Stomach (tissue), 19 donors: ENCODE measurements at places on chromosomes 11 and 22.

GRCh38 chr11:112620621-112621394 lies 340.4 kb upstream of the NCAM1 start:
- peak; percentile 19 for DNase-seq

GRCh38 chr22:48424201-48424627 lies 1403.5 kb downstream of the BRD1 start:
- DNase-seq = no peak

GRCh38 chr22:38843657-38844314 lies at the start of gene NPTXR:
TSS of gene NPTXR (minus strand) at chr22:38844028.
- peak; percentile 89 for DNase-seq

GRCh38 chr11:4048340-4048739 lies 46.3 kb upstream of the RRM1 start:
- no peak for DNase-seq

DNA sequence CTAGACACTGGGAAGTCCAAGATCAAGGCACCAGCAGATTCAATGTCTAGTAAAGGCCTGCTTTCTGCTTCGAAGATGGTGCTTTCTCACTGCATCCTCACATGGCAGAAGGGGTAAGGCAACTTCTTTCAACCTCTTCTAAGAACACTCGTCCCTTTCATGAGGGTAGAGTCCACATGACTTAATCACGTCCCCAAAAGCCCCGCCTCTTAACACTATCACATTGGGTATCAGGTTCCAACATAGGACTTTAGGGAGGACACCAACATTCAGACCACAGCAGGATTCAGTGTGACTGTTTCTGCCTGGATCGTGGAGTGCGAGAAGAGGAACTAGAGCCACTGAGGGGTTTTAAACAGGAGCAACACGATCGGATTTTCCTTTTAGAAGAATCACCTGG lies 3.7 kb upstream of the TIRAP start:
- DNase-seq = no peak

DNA sequence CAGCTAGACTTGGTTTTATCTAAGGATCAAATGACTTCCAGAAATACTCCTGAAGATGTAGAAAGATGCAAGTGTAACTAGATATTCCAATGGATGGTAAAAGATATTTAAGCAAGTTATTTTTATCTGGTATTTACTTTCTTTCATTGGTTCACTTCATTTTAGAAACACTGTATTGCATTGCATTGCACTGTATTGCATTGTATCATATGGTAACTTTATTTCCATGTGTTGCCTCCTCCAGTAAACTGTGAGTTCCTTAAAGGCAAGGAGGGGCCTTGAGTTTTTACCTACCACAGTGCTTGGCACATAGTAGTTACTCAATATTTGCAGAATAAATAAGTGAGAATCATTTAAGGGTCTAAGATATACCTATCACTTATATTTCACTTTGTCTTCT lies 31.8 kb upstream of the FLI1 start:
- DNase-seq = no peak

- peak; percentile 83 for DNase-seq
Measured at GRCh38 chr11:14380947-14381561, 22.1 kb upstream of the RRAS2 start.
